ENCODE measurements at places on chromosomes 1 and 21.

DNA sequence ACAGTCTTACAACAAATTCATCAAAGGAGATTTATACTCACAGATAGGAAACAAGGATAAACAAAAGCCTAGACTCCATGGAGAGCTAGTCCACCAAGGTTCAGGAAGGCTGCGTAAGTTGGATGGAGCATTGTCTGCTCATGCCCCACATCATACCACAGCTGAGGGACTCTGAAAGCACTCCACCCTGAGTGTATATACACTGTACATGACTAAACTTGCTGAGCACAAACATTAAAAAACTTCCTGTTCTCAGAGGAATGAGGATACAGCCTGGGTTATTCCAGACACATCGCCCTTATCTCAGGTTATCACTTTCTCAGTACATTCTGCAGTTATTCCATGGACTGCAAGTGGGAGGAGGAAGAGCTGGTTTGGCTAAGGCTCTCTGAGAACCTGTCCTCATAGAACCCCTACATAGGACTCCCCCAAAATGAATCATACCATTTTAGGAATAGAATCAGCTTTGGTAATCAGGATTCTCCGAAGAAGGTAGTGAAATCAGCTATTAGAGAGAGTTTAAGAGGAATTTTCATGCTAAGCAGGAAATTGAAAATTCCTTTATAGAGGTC is 58.0 kb upstream of the PRMT6 start:
- DNase-seq, result no peak

- no peak for DNase-seq
Observed at GRCh38 chr1:20499105-20499504, 8.8 kb downstream of the MUL1 start.

DNA sequence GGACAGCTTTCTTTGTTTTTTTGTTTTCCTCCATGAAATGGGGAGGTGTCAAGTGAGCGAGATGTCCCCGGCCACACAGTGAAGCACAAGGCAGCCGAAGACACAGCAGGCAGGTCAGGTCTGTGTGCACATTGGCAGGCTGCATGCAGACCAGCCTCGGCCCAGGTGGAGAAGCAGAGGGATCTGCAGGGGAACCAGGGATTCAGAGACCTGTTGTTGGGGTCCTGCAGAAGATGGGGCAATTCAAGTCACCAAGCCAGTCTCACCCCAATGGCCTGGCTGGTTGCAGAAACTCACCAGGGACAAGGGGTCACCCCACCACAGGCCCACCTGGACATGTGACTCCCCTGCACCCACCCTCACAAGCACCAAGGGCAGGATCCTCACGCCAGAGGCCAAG is 4.0 kb upstream of the ABCG1 start:
- no peak for DNase-seq

GRCh38 chr1:219794085-219794743 is 134.1 kb downstream of the SLC30A10 start:
- DNase-seq, result no peak

GRCh38 chr1:186618401-186619170 is 61.6 kb downstream of the PTGS2 start:
- DNase-seq, result peak; percentile 63

- peak; percentile 82 for DNase-seq
Observed at GRCh38 chr1:30955448-30956015, 47.0 kb upstream of the SDC3 start.

DNA sequence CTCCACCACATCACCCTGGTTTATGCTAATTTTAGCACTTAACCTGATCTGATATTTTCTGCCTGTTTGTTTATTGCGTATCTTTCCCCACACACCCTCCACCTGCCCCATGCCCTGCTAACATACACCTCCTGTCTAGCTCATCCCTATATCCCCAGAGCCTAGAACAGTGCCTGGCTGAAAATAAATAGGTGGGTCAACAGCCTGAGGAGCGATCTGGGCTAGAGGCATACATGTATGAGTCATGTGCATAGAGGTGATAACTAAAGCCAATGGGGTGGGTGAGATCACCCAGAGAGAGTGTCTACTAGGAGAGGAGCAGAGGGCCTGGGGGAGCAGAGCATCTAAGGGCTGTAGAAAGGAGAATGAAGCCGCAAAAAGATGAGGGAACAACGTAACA is 2.7 kb downstream of the HTR1D start:
- no peak for DNase-seq

- no peak for DNase-seq
Observed at GRCh38 chr1:111857194-111857651, 101.5 kb downstream of the DDX20 start.

DNA sequence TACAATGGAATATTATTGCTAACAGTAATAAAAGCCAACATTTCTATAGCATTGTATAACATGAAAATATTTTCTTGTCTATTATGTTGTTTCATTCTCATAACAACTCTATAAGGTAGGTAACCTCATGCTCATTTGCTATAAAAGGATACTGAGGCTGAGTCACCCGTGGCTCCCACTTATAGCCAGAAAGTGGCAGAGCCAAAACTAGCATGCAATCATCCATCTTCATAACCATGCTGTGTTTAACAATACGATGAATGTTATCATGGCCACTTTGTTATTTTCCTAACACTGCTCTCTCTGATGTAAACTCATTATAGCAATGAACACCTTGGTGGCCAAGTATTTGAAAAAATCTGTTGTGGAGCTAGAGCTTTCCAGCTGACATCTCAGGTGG is 80.8 kb upstream of the JUN start:
- DNase-seq, result no peak

DNA sequence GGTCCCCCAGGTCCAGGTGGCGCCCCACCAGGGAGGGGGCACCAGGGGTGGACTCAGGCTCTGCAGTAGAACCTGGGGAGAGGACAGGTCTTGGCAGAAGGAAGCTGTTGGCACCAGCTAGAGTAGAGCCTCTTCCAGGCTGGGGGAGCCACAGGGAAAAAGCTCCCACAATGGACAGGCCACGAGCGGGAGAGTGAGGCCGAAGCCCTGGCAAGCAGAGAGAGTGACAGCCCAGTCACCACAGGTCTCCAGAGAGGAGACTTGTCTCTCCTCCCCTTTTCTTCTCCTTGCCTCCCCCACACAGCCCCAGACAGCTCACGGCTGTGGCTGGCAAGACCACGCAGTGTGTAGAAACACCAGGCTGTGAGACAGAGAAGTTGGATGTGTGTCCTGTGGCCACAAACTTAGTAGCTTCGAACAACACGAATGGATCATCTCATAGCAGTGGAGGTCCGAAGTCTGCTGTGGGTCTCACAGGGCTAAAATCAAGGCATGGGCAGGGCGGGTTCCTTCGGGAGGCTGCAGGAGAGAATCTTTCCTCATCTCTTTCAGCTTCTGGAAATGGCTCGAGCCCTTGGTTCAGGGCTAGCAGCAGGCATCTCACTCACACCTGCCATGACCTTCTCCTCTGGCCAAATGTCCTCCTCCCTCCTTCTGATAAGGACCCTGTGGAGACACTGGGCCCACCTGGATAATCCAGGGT is 3.3 kb downstream of the KRTAP12-4 start:
- no peak for DNase-seq

DNA sequence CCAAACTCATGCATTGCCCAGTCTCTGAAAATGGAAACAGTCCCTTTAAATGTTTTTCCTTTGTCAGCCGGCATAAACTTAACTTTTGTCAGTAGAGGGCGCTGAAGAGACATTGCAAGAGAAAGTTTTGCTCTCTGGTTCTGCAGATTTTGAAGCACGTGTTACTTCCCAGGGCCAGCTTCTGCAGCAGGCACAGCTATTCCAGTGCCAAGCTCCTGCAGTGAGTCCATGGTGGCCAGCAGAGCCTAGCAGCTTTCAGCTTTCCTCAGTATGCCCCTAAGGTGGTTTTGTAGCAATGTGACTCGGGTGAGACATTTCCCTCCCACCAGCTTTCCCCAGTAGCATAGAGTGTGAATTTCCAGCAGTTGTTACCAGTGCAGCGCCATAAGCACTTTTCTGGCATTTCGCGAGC is 2.6 kb upstream of the IFI44L start:
- DNase-seq, result peak; percentile 88

DNA sequence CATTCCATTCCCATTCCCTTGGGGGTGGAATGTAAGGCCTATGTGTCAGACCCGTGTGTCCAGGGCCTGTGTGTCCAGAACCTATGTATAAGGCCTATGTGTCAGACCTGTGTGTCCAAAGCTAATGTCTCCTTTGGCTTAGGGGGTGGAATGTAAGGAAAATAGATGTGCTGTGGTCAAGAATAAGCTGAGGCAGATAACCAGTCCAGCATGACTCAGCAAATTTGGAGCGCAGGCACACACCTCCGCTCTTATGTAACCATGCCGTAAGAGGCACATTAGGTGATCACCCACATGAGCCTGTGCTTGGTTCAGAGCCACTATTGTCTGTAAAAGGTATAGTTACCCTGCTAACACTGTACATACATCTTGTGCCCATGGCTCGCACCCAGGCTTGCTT is 150.8 kb upstream of the SGIP1 start:
- DNase-seq, result peak; percentile 28

DNA sequence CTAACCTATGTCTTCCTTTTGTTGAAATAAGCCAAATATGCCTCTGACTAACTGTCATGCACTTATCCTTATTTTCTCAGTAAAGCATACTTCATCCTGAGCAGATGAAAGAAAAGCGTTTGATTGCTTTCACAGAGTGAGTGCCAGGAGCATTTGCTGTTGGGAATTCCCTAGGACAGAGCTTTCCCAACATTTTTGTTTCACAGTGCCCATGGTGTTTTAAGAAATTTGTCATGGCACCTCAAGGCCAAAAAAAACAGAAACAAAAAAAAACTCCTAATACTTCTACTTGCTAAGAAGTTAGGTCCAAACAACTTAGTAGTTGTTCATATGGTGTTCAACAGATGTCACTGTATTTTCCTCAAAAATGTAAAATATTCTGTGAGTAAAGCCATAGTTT is 120.8 kb upstream of the BMP8A start:
- no peak for DNase-seq

GRCh38 chr1:204093421-204093717 is 20.5 kb downstream of the SOX13 start:
- no peak for DNase-seq

DNA sequence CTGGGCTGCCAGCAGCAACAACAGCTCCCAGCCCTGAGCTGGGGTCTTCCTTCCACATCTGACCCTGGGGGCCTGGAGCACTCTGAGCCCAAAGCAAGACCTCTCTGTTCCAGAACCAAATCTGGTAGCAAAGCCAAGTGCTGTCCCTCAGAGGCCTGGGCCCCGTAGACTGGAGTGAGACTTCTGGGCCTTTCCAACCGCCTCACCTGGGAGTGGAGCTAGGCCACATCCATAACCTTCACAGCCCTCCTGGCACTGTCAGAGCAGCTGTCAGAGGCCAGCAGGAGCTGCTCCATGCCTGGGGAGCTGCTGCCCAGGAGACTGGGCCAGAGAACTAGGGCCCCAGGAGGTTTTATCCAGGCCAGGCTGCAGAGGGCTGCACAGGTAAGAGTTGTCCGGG is 15.4 kb upstream of the SLC5A9 start:
- no peak for DNase-seq

DNA sequence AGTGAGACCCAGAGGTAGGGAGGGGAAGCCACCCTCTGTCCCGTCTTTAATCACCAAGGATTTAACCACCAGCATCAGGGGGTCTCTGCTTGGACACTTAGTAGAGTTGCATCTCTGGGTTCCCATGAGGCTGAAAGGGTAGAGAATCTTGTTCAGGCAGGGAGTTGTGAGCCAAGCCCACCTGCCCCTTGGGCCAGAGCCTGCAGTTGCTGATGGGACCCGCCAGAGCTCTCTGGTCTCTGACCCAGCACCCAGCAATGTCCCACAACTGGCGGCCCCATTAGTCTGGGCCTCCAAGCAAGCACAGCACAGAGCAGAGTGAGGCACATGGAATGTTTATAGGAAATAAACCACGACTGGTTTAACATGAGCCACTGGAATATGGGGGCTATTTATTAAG is 166.3 kb downstream of the TRIM33 start:
- peak; percentile 24 for DNase-seq

DNA sequence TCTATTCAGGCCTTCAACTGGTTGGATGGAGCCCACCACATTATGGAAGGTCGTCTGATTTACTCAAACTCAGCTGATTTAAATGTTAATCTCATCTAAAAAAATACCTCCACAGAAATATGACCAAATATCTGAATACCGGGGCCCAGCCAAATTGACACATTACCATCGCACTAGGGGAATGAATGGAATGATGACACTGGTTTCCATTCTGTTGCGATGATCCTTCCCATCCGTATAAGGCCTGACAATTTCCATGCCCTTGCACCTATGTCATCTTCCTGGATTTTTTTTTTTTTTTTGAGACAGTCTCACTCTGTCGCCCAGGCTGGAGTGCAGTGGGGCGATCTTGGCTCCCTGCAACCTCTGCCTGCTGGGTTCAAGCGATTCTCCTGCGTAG is 397.5 kb downstream of the KIF26B start:
- peak; percentile 44 for DNase-seq

DNA sequence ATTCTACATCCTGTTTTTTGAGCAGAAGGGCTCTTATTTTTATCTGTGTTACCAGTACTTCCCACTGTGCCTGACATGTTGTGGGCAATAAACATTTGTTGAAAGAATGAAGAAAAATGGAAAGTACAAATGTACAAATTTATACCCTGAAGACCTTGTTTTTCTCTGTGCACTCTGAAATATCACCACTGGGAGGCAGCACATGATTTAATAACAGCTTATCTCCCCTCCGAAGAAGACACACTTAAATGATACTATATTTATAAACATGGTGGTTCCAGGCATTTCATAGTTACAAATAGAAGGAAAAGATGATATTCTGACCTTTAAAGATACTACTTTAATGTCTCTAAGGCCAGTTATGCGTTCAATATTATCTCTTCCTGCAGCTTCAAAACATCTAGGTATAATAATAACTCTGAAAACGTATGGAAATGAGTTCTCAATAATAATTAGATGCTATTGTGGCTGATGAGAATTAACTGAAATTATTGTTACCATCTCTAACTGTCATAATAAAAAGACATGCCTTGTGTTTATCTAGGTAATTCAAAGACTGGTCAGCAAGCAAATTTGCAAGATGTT is 12.8 kb downstream of the DYNLT5 start:
- DNase-seq, result peak; percentile 57

DNA sequence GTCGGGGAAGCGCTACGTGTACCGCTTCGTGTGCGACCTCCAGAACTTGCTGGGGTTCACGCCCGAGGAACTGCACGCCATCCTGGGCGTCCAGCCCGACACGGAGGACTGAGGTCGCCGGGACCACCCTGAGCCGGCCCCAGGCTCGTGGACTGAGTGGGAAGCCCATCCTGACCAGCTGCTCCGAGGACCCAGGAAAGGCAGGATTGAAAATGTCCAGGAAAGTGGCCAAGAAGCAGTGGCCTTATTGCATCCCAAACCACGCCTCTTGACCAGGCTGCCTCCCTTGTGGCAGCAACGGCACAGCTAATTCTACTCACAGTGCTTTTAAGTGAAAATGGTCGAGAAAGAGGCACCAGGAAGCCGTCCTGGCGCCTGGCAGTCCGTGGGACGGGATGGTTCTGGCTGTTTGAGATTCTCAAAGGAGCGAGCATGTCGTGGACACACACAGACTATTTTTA is 17.1 kb downstream of the ETS2 start:
- no peak for DNase-seq

GRCh38 chr21:35525443-35525842 is 476.3 kb upstream of the RUNX1 start:
- peak; percentile 36 for DNase-seq

- DNase-seq, result no peak
Observed at GRCh38 chr1:184629266-184629665, 125.4 kb downstream of the EDEM3 start.

GRCh38 chr21:30249936-30250335 is 32.8 kb downstream of the KRTAP24-1 start:
- no peak for DNase-seq

Data from fibroblast of upper back skin (primary cell).